T-helper 17 cell (primary cell): ENCODE measurements at places on chromosomes 4 and X.

DNA sequence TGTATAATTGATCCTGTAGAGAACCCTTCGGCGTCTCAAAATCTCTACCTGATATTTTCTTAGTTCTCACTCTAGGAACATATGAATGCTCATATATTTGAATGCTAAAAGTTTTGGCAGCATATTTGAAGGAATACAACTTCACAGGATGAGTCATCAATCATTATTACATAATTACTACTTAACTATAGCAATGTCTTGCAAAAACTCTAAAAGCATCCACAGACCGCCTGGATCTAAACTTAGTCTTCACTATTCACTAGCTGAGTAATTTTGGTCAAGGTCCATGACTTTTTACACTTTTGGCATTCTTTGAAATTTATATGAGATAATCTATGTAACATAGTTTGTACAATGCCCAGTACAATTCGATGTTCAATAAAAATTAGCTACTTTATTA lies 194.7 kb downstream of the DTHD1 start:
- DNase-seq = no peak

- DNase-seq = no peak
Observed at GRCh38 chr4:20017070-20017776, 234.5 kb upstream of the SLIT2 start.

DNA sequence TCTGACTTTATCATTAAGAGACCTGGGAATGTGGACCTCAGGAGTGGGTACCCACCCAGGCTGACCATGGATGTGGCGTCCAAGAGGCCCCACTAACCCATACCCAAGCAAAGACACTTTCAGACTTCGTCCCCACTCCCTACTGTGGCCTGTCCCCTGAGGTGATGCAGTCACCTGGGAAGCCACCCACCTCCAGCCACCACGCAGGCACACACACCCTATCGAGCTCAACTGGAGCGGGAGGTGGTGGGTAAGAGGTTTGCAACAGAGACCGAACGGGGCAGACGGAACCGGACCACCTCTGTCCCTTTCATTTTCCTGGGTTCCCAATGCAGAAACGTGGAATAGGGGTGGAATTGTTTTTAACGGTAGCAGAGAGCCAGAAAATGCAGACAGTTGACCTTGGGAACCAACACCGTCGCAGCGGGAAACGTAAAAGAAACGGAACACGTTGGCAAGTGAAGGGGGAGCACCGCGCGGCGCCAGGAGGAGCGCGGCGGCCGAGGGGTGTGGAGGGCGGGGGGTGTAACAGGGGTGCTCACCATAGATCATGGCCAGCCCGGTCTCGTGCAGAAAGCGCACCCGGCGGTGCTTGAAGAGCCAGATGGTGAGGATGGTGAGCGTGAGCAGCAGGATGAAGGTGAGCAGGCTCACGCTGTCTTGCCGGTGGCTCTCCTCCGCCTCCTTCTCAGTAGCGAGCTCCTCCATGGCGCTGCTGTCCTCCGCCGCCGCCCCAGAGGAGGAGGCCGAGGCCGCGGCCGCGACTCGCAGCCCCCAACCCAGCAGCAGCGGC lies 559 bp downstream of the SLC9A7 start:
- peak; percentile 10 for DNase-seq

DNA sequence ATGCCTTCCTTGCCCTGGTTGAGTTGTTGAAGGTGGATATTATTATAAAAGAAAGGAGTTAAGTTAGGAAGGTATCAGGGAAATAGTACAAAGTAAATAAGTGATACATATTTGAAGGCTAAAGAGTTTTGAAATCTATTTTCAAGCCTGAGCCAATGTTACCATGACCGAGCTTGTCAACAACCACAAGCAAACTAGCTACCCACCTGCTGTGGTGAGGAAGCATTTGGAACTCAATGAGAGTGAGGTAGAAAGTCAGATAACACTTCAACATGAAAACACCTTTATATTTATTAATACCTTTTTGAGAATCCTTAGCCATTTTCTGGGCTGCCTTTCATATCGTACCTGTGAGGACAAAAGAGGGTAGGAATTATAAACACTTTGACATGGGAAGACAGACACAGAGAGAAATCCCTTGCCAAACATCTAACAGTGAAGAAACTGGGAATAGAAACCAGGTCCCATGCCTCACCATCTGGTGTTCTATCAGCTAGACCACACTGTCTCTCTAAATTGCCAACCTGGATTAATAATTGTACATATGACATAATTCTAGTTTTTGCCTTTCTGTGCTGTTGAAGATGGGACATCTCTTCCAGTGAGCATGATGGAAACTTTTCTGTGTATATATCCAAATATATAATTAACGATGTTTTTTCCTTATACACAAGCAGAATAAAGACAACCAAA lies 606.4 kb upstream of the NR3C2 start:
- DNase-seq = no peak

- DNase-seq = no peak
Observed at GRCh38 chr4:174926958-174927357, 8.8 kb downstream of the ADAM29 start.

DNA sequence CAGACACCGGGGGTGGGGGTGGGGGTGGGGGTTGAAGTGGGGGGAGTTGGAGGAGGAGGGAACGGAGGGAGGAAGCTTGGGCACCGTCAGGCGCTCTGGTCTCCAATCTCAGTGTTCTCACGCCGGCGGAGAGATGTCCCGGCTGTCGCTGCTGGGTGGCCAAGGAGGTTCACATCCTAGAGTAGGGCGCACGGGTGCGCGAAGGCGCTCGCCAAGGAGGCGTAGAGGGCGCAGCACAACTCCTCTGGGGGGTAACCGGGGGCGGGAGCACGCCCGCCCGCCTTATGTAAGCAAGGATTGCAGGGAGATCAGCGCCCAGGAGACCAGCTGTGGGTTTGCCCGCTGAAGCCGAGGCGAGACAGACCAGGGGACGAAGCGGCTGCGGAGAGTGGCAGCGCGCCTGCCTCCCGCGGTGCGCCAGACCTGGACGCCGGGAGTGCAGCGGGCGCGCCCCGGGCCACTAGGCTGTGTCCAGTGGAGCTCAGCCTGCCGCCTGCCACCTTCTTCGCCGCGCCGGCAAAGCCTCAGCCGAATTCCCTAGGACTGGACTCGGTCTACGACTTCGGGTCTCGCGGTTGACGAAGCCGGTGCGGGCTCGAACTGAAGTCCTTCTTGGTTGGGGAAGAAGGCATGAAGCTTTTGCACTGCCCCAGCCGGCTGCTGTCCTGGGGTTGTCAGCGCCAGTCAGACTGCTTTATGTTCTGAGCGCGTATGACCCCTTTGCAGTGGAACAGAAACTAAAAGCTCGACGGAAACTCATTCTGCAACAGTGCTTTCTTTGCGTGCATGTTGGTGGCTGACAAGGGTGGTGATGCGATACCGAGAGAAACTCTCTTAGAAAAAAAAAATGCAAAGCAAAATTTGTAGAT lies 707 bp upstream of the UNC5C start:
- DNase-seq = no peak
